Testis (tissue), 5 donors: ENCODE measurements at places on chromosomes 1 and 21.
A peak's percentile ranks its signal among the peaks of the same experiment; 100 is the strongest.

- DNase-seq = no peak
Measured at GRCh38 chr1:96011606-96012005, 710.0 kb upstream of the PTBP2 start.

- no peak for DNase-seq
Measured at GRCh38 chr1:211551638-211552460, 27.1 kb downstream of the SLC30A1 start.

GRCh38 chr1:188426561-188426960, 1597.8 kb downstream of the PLA2G4A start:
- DNase-seq = no peak

DNA sequence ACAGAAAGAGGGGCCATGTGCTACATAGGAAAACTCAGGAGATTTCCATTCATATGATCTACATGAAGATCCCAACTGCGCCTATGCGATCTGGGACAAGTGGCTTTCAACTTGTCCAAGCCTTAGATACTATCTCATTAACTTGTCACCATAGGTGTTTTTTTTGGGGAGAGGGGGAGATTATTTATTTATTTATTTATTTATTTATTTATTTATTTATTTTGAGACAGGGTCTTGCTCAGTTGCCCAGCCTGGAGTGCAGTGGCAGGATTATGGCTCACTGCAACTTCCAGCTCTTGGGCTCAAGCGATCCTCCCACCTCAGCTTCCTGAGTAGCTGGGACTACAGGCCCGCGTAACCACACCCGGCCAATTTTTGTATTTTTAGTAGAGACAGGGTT, 11.3 kb downstream of the FABP3 start:
- no peak for DNase-seq

GRCh38 chr1:246566813-246567645, 773 bp downstream of the CNST start:
- DNase-seq = peak; percentile 55

- no peak for DNase-seq
Measured at GRCh38 chr1:193069748-193070385, 10.5 kb downstream of the RO60 start.

DNA sequence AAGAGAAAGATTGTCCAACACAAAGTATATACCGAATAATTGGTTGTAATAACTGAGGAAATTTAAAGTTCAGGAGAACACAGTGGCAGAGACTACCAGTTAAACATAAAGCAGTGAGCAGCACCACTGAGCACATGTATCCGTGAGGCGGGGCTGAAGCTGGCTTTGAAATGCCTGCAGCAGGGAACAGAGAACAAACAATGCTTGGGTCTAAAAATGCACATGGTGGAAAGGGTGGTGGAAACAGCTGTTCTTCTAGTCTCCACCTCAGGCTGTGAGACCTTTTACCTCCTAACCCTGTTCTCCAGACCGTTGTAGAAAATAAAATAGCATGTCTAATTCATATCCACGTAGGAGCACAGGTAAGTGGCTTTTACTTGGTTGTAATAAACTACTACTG, 7.7 kb upstream of the GNG4 start:
- DNase-seq = no peak

DNA sequence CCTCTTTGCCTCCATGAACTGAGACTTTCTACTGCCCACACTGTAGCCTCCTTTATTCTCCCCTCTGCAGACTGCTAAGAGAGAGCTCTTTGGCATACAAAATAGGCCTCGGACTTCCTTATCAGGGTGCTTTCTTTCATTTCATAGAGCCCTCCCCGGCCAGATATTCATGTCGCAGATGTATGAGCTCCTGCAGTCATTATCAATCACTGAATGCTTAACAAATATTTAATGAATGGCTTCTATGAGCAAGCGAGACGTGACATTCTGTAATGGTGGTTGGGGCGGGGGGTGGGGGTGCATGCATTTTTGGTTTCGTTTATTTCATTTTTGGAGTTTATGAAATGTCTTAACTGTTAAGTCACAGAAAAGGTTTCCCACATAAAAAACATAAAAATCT, 344.8 kb upstream of the KAZN start:
- DNase-seq = no peak

GRCh38 chr1:67053535-67053784, 488 bp downstream of the SLC35D1 start:
- DNase-seq = peak; percentile 66

- DNase-seq = no peak
Measured at GRCh38 chr1:56194701-56195300, 384.6 kb downstream of the PLPP3 start.

GRCh38 chr1:115135681-115136080, 46.4 kb upstream of the TSPAN2 start:
- no peak for DNase-seq

DNA sequence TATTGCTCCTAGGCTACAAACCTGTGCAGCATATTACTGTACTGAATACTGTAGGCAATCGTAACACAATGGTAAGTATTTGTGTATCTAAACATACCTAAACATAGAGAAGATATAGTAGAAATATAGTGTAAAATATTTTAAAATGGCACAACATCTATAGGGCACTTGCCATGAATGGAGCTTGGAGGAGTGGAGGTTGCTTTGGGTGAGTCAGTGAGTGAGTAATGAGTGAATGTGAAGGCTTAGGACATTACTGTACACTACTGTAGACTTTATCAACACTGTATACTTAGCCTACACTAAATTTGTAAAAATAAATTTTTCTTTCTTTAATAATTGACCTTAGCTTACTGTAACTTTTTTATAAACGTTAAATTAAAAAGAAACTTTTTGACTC, 7.9 kb downstream of the LEFTY2 start:
- DNase-seq = no peak

- DNase-seq = peak; percentile 48
Measured at GRCh38 chr1:9198538-9199361, 35.8 kb upstream of the H6PD start.

DNA sequence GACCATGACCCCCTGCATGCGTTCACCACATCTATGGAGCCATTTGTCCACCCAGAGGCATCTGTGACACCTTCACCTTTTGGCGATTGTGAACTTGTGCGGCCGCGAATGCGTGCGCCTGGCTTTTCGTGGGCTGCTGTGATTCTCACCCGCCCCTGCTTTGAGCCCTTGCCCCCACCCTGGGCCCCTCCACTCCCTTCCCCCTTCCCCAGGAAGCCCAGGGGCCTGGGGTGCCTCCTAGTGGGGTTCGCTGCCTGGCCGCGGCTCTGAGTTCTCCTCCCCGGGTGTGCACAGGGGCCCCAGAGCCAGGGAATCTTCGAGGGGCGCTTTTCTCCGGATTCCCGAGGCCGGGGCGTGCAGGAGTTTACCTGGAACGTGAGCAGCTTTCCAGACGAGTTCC, 97.9 kb upstream of the ACTRT2 start:
- DNase-seq = no peak

GRCh38 chr1:116067566-116067890, 43.7 kb upstream of the MAB21L3 start:
- DNase-seq = no peak

DNA sequence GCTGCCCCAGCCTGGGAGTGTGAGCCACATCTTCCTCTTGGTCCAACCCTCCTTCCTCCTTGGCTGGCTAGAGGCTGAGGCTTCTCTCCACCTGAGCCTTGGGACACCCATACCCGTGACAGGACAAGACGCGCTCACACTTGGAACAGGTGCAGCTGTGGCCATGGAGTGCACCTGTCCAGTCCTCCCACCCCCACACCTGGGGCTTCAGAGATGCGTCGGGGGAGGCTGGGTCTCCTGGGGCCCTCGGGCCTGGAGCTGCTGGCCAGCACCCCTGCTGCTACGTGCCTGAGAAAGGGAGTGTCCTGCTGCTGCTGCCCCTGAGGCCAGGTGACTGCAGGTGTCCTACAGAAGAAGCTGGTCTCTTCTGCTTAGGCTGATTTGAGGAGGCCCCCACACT, 37.0 kb upstream of the TMEM52 start:
- no peak for DNase-seq

GRCh38 chr1:154198756-154199562, 7.1 kb upstream of the TPM3 start:
- peak; percentile 72 for DNase-seq

DNA sequence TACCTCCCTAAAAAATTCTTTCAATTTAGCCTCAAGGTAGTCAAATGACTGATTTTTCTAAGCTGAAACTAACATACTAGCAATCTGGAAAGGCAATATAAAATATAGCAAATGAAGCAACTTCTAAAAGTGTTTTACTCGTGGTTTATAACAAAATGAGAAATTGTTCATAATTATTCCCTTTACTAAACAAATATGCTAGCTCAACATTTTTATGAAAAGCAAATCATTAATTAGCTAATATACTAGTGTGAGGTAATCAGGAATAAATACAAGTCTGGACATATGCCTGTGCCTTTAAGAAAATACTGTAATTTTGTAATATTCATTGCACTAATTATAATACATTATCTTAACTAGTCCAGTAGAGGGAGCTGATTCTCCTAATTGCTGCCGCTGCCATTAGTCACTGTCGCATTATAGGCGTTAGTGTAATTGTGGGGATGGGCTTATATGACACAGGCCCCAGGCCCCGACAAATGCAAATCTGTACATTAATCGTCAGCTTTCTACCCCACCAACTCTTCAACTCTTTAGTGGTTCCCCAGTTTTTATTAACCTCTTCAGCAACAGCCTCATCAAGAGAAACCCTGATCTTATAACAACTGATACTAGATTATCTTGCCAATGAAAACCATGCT, 160.9 kb downstream of the GABPA start:
- no peak for DNase-seq

- DNase-seq = no peak
Measured at GRCh38 chr1:31040038-31040437, 25.5 kb downstream of the PUM1 start.

DNA sequence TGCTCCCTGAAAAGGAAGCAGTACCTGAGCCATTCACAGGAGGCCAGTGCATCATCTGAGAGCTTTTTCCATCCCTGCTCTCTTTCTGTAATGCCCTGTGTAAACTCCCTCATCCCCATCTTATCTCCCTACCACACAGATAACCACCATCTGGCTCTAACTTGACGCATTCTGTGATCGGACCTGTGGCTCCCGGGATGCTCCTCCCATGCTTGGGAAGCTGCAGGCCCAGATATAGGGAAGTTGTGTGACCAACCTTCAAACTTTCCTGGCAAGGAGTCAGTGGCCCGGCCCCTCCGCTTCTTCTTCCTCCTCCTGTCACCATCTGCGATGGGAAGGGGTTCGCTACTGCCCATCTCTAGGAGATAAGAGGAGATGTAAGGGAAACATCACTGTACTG, 21.1 kb downstream of the MKNK1 start:
- no peak for DNase-seq

GRCh38 chr1:60133848-60134247, 60.3 kb upstream of the C1orf87 start:
- DNase-seq = no peak

DNA sequence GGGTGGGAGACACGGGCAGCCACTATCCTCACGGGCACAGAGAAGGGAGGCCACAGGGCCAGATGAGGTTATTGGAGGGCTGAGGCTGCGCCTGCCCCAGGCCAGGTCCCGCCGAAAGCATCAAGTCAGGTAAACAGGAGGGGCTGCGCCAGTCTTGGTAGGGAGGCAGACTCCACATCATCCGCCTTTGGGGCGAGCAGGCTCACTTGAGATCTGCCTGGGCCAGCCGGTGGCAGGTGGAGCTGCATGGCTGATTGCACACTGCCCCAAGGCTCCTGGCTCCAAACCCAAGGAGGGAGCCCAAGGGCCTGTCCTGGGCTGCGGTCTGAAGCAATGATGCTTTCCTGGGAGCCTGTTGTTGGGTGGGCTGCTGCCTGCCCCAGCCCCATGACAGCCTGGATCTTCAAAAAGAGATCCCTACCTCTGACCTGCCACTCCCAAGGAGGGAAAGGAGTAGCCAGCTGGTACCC, 4.6 kb downstream of the SMIM1 start:
- DNase-seq = no peak

DNA sequence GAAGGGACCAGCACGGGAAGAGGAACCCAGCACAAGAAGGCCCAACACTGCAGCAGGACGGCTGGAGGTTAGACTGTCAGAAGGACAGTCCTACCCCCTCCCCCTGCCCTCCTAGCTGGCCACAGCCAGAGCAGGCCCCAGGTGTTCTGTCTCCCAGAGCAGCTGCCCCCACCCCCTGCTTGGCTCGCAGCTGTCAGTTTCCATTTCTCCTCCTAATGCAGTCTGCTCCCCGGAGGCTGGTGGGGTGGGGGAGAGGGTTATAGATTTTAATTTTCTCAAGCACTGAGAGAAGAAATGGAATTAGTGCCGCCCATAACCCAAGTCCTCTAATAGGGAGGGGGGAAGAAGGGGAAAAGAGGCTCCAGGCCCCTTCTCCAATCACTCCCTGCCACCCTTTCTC, 13.0 kb upstream of the PEAR1 start:
- DNase-seq = no peak

DNA sequence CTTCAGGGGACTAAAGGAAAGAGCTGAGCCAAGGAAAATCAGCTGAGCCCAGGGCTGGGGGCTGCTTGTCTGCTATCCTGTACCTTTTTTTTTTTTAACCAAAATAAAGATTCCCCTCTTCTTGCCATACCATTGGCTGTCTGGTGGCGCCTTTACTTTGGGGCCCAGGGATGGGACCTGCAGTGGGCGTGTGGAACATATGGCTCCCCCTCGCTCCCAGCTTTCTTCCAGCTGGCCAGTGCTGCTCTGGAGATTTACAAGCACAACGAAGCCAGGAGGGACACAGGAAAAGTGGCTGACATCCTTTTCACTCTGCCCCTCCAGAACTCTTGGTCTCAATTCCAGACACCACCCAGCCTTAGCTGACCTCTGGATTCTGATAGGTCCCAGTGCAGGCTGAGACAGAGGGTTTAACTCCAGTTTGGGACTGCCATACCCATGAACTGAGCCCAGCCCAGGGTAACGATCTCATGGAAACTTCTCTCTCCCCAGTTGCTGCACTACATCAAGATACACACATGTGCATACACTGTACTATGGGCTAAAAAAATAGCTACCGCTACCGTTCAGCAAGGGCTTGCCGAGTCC, 5.4 kb upstream of the SFN start:
- DNase-seq = no peak

- no peak for DNase-seq
Measured at GRCh38 chr1:98221923-98222322, 301.1 kb upstream of the DPYD start.

- no peak for DNase-seq
Measured at GRCh38 chr1:111952125-111952657, 37.3 kb downstream of the KCND3 start.

DNA sequence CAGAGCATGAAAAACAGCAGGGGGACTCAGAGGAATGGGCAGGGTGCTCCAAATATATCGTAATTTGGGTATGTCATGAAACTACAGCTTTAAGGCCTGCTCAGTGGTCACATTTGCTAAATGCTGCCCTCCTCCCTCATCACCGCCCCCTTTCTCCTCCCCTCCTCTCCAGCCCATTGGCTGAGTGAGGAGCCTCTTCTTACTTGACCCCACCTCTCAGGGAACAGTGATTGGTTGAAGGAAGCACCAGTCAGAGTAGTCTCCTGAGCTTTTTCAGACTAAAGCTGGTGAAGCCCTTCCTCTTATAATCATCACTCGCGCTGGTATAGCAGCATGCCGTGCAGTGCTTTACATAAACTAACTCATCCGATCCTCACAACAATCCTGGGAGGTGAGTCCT, 10.0 kb upstream of the TTC39A start:
- no peak for DNase-seq

GRCh38 chr21:14672466-14672865, 126.4 kb upstream of the SAMSN1 start:
- no peak for DNase-seq
